ENCODE measurements at places on chromosomes 1 and 21.
A peak's percentile ranks its signal among the peaks of the same experiment; 100 is the strongest.

- DNase-seq, result no peak
Observed at GRCh38 chr1:243549108-243549507, 293.3 kb downstream of the SDCCAG8 start.

GRCh38 chr1:175508320-175509110 is 234.9 kb downstream of the TNR start:
- no peak for DNase-seq

DNA sequence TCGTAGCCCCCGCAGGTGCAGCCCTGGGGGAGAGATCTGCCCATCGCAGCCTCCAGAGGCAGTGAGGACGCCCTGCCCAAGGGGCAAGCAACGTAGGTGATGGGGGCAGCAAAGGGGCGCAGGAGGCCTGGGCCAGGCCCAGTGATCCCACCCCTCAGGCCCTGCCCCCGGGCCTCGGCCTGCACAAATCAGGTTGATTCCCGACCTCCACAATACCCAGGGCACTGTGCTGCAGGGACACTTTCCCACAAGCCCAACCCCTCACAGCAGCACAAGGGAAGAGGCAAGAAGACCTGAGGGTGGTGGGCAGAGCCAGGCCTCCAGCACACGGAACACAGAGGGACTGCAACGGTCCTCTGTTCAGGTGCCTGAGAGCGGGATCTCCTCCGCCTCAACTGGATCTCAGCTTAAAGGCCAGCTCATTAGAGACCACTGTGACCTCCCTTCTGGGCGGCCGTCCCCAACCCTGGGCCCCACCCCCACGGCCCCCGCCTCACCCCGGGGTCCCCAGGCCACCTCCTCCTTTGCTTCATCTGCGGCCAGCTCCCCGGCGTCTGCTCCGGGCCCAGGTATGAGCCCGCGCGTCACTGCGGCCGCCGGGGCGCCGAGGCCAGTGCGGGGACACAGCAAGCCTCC is 812 bp upstream of the ARF1 start:
- no peak for DNase-seq

DNA sequence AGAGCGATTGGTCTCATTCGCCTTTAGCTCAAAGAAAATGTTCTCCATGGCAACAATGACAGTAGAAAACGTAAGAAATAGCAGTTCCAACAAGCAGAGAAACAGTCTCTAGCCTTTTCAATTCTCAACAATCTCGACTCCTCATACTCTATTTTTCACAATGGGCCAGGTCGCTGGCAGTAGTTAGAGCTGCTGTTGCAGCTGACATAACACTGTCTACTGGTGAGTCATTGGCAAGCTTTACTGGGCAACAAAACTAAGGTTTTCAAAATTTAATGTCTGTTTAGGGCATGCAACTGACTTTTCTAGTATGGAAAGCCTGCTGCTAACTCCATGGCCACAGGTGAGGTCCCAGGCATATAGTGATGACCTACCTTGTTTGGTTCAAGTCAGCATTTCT is 221.1 kb upstream of the KAZN start:
- DNase-seq, result no peak

- DNase-seq, result no peak
Observed at GRCh38 chr1:1162597-1163537, 10.8 kb upstream of the TTLL10 start.

- no peak for DNase-seq
Observed at GRCh38 chr1:231526536-231526935, 1.9 kb upstream of the TSNAX start.

- DNase-seq, result no peak
Observed at GRCh38 chr21:46287541-46287940, 1.4 kb downstream of the YBEY start.

GRCh38 chr1:186819126-186819525 is 9.6 kb upstream of the PLA2G4A start:
- DNase-seq, result peak; percentile 12

DNA sequence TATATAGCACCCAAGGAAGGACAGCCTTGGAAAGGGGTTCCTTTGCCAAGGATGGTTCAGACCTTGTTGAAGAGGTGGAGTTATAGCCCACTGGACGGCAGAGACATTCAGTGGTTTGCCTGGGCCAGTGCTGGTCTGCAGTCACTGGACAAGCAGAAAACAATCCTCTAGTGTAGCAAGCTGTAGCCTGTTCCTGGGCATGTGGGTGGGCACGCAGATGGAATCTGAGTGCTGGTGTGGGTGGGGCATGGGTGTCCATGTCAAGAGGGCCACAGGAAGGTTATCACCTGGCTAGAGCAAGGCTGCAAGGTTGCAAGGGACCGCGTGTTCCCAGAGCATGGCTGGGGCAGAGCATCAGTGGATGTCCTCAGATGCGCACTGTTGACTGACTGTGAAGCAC is 244.7 kb downstream of the PTPRU start:
- DNase-seq, result no peak

- DNase-seq, result no peak
Observed at GRCh38 chr21:38661889-38662568, 143.7 kb upstream of the ETS2 start.

DNA sequence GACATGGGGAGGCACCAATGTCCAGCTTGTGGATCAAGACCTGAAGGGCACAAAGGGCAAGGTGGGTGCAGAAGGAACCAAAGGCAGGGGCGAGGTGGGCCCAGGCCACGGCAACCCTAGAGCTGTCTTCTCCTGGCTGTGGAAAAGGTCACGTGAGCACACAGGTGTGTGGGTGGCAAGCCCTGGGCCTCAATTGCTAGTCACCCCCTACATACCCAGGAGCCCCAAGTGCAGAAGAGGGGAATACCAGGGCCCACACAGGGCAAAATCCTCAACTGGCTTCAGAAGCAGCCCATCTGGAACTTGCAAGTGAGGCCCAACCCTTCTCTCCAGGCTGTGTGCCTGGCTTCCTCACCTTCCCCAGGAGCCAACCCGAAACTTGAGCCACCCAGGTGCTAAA is 25.6 kb downstream of the ZBTB17 start:
- no peak for DNase-seq

GRCh38 chr1:172810480-172811175 is 151.7 kb downstream of the FASLG start:
- no peak for DNase-seq
